ENCODE measurements at places on chromosomes 16 and 17.

DNA sequence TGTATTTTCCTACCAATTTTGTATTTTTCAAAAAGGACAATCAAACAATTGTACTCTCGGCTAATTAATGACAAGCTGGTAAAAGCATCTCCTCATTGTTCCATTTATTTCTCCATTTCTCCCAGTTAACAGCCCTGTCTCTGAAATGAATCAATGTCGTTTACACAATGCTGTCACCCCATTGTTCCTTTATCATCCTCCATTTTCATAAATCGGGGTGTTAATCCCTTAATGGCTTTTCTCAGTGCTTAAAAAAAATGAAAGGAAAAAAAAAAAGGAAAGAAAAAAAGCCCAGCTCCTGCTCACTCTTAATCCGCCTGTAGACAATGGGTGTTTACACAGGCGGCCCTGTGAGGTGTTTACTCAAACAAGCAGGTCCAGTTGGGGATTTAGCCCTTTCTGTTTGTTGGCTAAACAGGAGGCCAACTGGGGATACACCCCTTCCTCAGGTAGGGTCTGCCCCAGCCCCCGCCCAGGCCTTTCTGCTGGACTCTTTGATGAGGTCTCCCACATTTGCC lies 86.8 kb upstream of the SALL1 start:
- no peak for DNase-seq

DNA sequence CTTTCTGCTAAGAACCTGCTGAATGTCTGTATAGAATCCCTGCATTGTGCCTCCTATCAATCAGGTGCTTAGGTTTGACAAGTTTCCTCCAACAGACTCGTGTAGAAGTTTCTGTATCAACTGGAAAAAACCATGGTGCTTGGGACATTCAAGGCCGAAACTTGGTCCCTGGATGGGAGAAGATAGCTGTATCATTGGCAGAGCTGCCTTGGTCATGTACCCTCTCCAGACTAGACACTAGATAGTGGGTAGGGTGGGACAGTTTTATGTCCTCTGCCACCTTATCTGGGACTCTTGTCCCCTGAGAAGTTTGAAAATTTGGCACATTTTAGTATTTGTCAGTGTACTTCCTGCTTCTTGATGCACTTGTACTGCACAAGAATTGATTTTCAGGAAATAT lies 520.8 kb downstream of the WWOX start:
- DNase-seq, result no peak

GRCh38 chr16:46889942-46890300 lies 5.8 kb downstream of the GPT2 start:
- no peak for DNase-seq

DNA sequence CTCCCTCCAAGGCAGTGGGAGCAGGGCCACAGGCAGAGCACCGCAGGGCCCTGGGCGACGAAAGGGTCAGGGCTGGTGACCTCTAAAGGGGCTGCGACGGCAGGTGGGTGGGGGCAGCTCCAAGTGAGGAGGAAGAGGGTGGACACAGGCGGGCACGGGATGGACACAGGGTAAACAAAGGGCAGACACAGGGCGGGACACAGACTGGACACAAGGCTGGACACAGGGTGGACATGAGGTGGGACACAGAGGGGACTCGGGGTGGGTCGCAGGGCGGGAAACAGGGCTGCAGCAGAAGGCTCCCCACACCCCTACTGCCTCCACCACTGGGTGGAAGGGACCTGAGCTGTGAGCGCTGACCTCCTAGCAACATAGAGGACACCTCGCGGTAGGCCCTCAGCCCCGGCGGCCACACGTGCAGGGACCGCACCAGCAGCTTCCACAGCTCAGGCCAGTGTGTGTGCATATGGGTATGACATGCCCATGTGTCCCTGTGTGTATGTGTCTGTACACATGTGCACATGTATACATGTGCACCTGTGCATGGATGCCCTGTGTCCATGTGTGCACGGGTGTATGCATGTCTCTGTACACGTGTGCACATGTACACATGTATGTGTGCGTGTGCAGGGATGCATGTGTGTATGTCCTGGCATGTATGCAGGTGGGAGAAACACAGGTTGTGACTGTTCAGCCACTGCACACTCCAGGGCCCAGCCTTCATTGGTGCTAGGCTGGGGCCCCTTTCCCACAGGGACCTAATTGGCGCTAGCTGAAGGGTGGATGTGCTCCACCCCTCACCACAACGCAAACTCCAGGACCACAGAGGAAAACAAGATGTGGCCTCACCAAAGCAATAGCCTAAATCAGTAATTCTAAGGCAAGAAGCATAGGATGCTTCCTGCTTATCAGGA lies 7.6 kb downstream of the LMF1 start:
- DNase-seq, result no peak

DNA sequence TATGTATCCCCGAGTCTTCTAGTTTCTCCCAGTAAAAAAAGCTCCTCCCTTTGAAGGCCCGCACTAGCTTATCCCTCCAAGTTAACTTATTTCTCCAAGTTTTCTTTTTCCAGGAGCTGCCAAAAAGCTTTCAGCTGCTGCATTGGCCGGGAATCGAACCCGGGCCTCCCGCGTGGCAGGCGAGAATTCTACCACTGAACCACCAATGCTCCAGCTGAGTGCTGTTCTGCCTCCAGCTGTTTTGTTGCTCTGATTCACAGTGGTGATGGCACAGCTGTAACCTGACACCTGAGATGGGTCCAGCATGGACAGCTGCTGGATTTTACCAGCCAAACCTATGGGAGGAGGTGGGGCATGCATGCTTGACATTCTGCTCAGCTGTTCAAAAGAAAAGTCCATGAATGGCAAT lies 22.1 kb downstream of the VAC14 start:
- DNase-seq, result peak; percentile 67

DNA sequence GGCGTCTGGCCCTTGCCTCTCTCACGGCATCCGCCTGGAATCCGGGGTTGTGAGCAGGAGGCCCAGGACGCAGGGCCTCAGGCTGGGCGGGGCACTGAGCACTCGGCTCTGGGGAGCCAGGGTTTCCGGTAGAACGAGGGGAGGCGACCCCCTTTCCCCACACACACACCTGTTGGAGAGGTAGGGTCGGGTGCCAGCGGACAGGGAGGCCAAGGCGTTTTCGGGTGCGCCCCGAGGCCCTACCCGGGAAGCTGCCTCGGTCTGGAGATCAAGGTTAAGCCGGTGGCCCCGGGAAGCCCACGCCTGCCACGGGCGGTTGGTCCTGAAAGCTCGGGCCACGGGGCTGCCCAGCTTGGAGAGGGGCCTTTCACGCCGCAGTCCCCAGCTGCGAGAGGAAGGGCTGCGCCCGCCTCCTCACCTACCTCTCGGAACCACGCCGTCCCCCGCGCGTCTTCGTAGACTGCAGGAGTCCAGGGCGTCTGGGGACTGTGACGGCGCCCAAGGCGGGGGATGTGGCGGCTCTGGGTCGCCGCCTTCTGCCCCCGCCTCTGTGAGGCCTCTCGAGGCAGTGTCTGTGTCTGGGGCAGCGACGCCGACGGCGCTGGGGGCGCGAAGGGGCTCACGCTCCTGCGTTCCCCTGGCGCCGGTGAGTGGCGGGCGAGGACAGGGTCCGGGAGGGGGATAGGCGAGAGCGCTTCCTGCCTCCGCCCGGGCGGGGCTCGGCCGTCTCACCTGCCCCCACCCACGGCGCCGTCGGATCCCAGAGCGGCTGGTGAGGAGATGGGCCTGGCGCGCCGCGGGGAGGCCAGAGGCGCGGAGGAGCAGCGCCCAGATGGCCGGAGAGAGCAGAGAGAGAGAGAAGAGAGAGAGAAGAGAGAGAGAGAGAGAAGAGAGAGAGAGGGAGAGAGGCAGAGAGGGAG lies 20.3 kb upstream of the HOXB9 start:
- no peak for DNase-seq

- no peak for DNase-seq
Measured at GRCh38 chr17:21242780-21243515, 10.3 kb downstream of the NATD1 start.

- DNase-seq, result no peak
Measured at GRCh38 chr17:81365148-81365600, 30.1 kb upstream of the BAHCC1 start.

- DNase-seq, result peak; percentile 90
Measured at GRCh38 chr17:31596382-31597323, 205.2 kb downstream of the RAB11FIP4 start.

- DNase-seq, result peak; percentile 42
Measured at GRCh38 chr16:23448392-23448791, 4.6 kb downstream of the COG7 start.

DNA sequence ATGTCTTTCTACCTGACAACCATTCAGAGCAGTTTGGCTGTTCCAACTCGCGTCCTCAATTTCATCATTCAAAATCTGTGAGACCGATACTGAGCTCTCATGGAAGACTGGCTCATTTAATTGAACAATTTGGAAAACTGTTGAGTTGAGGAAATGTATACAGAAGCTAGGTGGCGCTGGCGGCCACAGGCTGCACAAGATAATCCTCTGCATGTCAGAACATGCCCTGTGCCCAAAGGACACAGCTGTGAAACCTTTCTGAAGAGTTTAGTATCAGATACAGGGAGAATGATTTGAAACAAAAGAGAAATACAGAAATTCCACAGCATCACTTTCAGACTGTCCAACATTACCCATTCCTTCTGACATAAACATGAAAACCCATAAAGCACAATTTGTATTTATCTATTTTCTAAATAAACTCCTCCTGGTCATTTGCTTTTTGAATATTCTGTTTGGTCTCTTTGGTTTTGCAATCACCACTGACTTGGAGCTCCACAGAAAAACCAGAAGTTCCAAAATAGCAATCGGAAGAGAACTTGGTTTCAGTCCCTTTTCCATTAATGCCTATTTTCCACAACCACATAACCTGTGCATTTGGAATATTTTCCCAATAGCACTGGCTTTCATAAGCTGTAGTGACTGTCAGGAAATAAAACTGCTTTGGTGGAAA lies 192.8 kb downstream of the MAP2K6 start:
- peak; percentile 75 for DNase-seq

GRCh38 chr16:16127469-16128116 lies 95.7 kb downstream of the ABCC6 start:
- DNase-seq, result peak; percentile 31

DNA sequence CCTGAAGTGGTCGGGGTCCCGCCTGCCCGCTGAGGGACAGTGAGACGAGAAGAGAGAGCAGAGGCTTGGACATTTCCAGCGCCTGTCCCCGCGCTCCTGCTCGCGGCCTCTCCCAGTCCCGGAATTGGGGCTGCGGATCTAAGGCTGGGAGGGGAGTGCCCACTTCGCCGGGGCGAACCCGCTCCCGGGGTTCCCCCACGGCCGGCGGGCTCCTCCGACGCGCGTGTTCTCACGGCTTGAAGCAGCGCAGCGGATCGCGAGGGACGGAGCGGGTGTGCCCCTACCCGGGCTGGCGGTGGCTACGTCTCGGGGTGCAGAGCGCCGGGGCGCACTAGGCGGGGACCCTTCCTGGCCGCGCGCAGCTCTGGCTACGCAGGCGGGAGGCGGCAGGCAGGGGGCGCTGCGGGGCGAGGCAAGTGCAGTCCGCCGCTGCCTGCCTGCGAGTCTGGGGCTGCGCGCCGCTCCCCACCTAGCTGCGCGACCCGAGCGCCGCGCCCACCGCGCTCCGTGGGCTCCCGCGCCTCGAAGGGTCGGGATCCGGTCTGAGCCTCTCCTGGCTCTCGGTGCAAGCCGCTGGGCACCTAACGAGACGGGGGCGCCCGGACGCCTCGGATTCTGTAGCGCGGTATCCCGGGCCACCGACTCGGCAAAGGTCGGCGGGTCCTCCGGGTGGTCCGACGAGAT lies 1.2 kb downstream of the NGFR start:
- no peak for DNase-seq

GRCh38 chr16:67969254-67970039 lies 1.0 kb upstream of the SLC12A4 start:
- DNase-seq, result no peak

DNA sequence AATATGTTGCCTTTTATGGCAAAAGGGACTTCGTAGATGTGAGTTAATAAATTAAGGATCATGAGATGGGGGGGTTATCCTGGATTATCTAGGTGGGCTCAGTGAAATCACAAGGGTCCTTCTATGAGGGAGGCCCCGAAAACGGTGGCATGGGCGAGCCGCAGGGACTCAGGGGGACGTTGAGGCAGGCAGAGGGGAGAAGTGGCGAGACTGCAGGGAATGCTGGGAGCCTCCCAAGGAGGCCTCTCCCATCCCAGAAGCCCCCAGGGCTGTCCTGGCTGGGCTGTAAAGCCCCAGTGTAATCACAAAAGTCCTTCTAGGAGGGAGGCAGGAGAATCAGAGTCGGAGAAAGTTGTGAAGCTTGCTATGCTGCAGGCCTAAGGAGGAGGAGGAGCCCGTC lies 35.0 kb downstream of the ITGAE start:
- DNase-seq, result no peak

DNA sequence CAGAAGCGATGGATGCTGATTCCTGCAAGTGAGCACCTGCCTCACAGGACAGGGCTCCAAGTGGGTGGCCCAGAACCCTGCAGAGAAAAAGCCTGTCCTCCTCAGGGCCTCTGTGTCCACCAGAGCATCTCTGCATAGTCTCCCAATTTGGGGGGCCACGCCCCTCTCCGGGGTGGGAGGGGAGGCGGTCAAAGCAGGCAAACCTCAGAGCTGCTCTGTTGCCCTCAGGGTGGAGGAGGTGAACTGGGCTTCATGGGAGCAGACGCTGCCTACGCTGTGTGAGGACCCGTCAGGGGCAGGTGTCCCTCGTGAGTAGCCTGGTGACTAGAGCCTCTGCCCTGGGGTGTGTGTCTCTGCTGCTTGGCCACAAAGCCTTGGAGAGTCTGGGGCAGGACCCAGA lies 19.3 kb downstream of the TRPV2 start:
- no peak for DNase-seq

DNA sequence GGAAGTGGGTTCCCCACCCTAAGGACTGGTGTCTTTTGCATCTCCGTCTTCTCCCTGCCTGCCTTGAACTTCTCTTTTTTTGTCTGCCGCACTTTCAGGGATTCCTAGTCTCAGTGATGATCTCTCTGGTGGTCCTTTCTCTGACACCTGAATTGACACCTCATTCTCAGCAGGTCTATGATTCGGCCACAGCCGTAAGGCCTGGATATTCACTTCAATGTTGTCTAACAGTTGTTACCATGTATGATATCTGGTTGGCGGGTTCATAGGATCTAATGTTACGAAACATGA lies 25.1 kb upstream of the SLC47A1 start:
- no peak for DNase-seq

- DNase-seq, result no peak
Measured at GRCh38 chr17:53472586-53472985, 350.1 kb upstream of the KIF2B start.

GRCh38 chr17:67632141-67632540 lies 85.6 kb upstream of the NOL11 start:
- no peak for DNase-seq

- no peak for DNase-seq
Measured at GRCh38 chr16:14490235-14490634, 139.8 kb downstream of the PARN start.
